ENCODE measurements at places on chromosomes 2 and 18.

- H3K4me1 ChIP-seq, result peaks cover 16% of the 10 kb centered on the region
- H3K36me3 ChIP-seq, result no peaks in the 10 kb centered on the region
- H3K4me3 ChIP-seq, result no peak overlapping the region
- H3K27ac ChIP-seq, result no peak overlapping the region
Measured at GRCh38 chr18:31513189-31513935, 15.4 kb downstream of the DSG2 start.

- no peaks in the 10 kb centered on the region for H3K36me3 ChIP-seq
- no peak overlapping the region for H3K4me3 ChIP-seq
- H3K4me1 ChIP-seq, result peaks cover 10% of the 10 kb centered on the region
Measured at GRCh38 chr2:37679072-37679695, 7.7 kb upstream of the CDC42EP3 start.

DNA sequence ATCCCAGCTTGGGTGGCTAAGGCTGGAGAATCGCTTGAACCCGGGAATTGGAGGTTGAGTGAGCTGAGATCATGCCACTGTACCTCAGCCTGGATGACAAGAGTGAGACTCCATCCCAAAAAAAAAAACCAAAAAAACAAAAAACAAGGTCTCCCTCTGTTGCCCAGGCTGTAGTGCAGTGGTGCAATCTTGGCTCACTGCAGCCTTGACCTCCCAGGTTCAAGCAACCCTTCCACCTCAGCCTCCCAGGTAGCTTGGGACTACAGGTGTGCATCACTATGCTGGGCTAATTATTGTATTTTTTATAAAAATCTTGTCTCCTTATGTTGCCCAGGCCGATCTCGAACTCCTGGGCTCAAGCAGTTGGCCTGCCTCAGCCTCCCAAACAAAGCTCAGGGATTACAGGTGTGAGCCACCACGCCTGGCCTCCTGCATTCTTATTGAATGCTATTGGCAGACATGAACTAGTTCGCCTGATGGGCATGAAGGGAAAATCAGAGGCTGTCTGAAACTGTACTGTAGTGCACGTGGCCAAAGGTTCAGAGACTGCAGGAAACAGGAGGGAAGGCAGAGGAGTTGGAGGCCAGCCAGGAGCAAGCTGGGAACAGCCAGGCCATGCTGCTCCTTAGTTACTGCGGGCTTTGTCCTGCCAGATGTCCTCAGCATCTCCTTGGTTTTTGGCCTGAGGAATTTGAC lies 16.0 kb upstream of the ASXL2 start:
- H3K27me3 ChIP-seq, result no peaks in the 10 kb centered on the region
- DNase-seq, result no peak
- H3K36me3 ChIP-seq, result no peaks in the 10 kb centered on the region
- H3K27ac ChIP-seq, result no peak overlapping the region
- H3K4me1 ChIP-seq, result no peaks in the 10 kb centered on the region
- H3K4me3 ChIP-seq, result no peak overlapping the region

DNA sequence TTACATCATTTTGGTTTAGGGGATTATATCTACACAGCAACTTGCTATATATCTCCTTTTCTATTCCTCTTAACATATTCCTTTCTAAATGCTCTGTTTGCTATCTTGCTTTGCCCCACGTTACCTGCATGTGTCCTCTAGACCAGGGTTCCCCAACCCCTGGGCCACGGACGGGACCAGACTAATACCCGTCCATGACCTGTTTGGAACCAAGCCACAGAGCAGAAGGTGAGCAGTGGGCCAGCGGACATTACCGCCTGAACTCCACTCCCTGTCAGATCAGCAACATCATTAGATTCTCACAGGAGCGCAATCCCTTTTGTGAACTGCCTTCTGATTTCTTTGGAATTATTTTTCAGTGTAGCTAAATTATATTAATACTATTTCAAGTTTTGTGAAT lies 66.7 kb downstream of the KCMF1 start:
- no peak overlapping the region for H3K4me3 ChIP-seq
- no peak for DNase-seq
- H3K36me3 ChIP-seq, result no peaks in the 10 kb centered on the region
- no peak overlapping the region for H3K27ac ChIP-seq
- H3K27me3 ChIP-seq, result no peaks in the 10 kb centered on the region

DNA sequence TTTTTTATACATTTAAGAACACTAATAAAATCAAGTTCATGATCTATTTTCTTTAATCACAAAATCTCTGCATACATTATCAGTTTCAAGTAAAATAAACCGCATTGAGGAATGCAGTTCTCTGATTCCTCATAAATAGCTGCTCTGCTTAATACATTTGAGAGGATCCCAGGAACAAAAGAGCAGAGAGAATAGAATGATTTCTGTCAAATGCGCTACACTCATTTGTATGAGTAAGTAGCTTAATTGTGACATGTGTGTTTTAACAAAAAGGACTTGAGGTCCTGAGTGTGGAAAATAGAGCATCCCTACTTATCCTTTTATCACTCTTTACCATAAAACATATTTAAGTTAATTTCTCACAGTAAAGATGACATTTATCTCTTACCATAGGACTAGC lies 134.0 kb downstream of the PID1 start:
- no peak overlapping the region for H3K4me3 ChIP-seq
- no peak overlapping the region for H3K27ac ChIP-seq

GRCh38 chr2:2812117-2812516 lies 481.0 kb upstream of the MYT1L start:
- no peaks in the 10 kb centered on the region for H3K4me1 ChIP-seq
- no peak overlapping the region for H3K27ac ChIP-seq
- no peak for DNase-seq
- H3K27me3 ChIP-seq, result no peaks in the 10 kb centered on the region
- no peaks in the 10 kb centered on the region for H3K36me3 ChIP-seq

GRCh38 chr2:126307740-126308139 lies 348.2 kb upstream of the GYPC start:
- H3K27me3 ChIP-seq, result no peaks in the 10 kb centered on the region
- no peaks in the 10 kb centered on the region for H3K4me1 ChIP-seq
- DNase-seq, result no peak
- no peak overlapping the region for H3K27ac ChIP-seq
- no peaks in the 10 kb centered on the region for H3K36me3 ChIP-seq
- no peak overlapping the region for H3K4me3 ChIP-seq

DNA sequence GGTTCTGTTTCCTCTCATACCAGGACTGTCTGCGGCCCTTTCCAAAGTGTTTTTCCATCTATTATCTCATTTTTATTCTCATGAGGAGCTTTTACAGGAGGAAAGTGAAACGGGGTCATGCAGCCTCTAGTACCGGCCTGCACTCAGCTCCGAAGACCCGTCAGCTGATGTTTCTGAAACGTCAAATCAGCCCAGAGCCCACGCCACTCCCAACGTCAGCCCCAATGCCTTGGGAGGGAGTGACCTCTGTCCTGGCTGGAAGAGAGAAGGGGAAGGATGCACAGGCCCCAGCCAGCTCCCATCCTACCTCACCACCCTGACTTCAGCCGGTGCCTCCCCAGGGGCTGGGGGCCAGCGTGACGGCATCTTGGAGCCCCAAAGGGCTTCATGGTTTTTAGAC lies 58.5 kb downstream of the ADCY3 start:
- peaks cover 38% of the 10 kb centered on the region for H3K4me1 ChIP-seq
- H3K36me3 ChIP-seq, result no peaks in the 10 kb centered on the region
- DNase-seq, result no peak
- no peaks in the 10 kb centered on the region for H3K27me3 ChIP-seq
- no peak overlapping the region for H3K4me3 ChIP-seq

GRCh38 chr2:72956936-72957335 lies 39.6 kb downstream of the EMX1 start:
- H3K27me3 ChIP-seq, result no peaks in the 10 kb centered on the region
- no peaks in the 10 kb centered on the region for H3K36me3 ChIP-seq
- DNase-seq, result no peak
- no peaks in the 10 kb centered on the region for H3K4me1 ChIP-seq

DNA sequence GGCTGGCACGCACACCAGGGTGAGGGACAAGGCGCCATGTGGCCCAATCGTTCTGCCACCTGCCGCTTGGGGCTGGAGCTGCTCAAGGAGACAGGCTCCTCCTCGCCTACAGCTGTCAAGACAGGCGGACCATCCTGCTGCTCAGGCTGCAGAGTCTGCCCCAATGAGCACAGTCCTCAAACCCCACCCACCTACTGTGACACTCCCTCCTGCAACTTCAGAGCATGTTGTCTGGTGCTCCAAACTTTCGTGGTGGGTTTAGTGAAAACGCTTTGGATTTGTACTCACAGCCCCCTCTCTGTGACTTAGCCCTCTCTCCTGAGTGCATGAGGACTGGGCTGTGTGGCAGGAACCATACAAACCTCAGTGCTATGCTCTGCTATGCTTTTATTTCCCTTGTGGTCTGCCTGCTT lies 23.2 kb upstream of the SLC35F6 start:
- no peak overlapping the region for H3K4me3 ChIP-seq
- DNase-seq, result no peak
- H3K27ac ChIP-seq, result no peak overlapping the region
- peaks cover 4% of the 10 kb centered on the region for H3K4me1 ChIP-seq
- H3K27me3 ChIP-seq, result no peaks in the 10 kb centered on the region

DNA sequence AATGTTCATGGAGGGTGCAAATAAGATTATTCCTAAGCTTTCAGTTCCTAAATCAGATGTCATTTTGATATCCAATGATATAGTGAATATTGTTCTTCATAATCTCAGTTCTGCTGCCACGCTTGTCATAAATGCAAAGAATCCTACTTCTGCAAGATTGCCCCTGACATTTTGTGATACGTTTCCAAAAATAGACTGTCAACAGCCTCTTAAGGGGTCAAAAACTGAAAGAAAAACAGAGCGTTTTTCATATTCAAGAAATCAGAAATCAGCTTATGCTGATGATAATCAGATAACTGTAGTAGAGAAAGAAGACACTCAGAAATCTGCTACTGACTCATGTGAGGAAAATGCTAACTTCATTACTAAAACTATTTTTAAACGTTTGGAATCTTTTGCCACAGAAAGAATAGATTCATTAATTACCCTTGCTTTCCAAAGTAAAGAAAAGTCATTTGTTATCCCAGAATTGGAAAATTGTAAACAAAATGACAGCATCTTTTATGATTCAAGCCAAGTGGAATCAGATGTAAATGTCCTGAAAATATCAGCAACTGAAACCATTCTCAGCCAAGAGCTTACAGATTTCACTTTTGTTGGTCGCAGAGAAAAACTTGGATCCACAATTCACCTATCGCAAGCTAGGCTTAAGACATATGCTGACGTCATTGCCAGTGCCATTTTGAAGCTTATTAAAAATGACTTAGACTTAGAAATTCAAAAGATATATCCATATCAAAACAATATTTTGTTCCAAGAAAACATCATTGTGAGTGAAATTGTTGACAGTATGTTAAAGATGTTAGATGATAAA lies 55.1 kb downstream of the FSIP2 start:
- H3K4me1 ChIP-seq, result no peaks in the 10 kb centered on the region
- H3K4me3 ChIP-seq, result no peak overlapping the region
- no peaks in the 10 kb centered on the region for H3K36me3 ChIP-seq
- H3K27me3 ChIP-seq, result no peaks in the 10 kb centered on the region
- H3K27ac ChIP-seq, result no peak overlapping the region

DNA sequence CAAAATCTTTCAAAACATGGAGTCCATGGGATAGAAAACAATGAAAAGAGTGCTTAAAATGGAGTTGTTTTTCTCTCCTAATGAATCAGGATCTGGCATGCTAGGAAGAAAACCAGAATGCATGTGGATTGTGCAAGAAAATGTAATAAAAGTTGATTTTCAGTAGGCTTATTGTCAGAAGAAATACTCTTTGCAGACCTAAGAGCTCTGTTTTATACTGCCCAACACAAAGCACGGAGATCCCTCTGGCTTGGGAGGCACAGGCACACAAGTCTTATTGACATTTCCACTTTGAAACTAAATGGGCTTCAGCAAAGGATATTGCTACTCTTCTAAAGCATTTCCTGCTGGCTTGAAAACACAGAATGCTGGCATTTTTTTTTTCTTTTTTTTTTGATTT lies 15.5 kb upstream of the DAPL1 start:
- H3K27ac ChIP-seq, result peak overlapping the region; percentile 27
- H3K4me3 ChIP-seq, result no peak overlapping the region
- no peaks in the 10 kb centered on the region for H3K27me3 ChIP-seq
- H3K36me3 ChIP-seq, result no peaks in the 10 kb centered on the region

GRCh38 chr18:76530846-76531245 lies 35.8 kb upstream of the ZNF516 start:
- H3K4me3 ChIP-seq, result no peak overlapping the region
- H3K4me1 ChIP-seq, result peaks cover 20% of the 10 kb centered on the region
- no peaks in the 10 kb centered on the region for H3K36me3 ChIP-seq

DNA sequence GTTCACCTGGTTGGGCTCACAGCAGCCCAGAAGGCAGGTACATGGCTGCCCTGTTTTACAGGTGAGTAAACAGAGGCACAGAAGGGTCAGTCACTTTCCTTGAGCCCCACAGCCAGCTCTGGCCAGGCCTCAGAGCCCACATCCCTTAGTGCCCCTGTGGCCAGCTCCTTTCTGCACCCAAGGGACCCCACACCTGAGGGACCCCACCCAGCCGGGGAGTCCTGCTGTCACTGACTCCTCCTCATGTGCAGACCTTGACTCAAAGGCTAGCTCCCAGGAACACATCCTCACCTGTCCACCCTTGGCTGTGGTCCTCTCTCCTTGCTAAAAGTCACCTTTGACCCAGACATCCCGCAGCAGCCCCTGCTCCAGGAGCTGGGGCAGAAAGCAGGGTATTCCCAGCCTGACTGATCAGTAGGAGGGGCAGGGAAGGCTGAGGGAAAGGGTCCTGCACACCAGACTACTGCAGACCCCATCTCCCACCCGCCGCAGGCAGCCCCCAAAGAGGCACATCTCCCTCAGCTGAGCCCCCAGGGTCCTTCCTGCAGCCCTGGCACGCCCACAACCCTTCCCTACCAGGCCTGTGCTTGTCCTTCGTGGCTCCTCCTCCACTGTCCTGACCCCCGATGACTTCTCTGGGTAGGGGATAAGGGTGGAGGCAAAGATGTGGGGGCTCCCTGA lies 9.8 kb upstream of the ARHGEF4 start:
- H3K27ac ChIP-seq, result no peak overlapping the region
- H3K36me3 ChIP-seq, result no peaks in the 10 kb centered on the region
- H3K27me3 ChIP-seq, result no peaks in the 10 kb centered on the region

- no peak for DNase-seq
- no peak overlapping the region for H3K27ac ChIP-seq
- no peaks in the 10 kb centered on the region for H3K4me1 ChIP-seq
- no peak overlapping the region for H3K4me3 ChIP-seq
- no peaks in the 10 kb centered on the region for H3K27me3 ChIP-seq
Measured at GRCh38 chr2:29743516-29743915, 177.9 kb downstream of the ALK start.

- H3K4me1 ChIP-seq, result no peaks in the 10 kb centered on the region
- no peak overlapping the region for H3K27ac ChIP-seq
- H3K36me3 ChIP-seq, result no peaks in the 10 kb centered on the region
- no peak for DNase-seq
Measured at GRCh38 chr18:70377317-70377799, 88.5 kb downstream of the SOCS6 start.

DNA sequence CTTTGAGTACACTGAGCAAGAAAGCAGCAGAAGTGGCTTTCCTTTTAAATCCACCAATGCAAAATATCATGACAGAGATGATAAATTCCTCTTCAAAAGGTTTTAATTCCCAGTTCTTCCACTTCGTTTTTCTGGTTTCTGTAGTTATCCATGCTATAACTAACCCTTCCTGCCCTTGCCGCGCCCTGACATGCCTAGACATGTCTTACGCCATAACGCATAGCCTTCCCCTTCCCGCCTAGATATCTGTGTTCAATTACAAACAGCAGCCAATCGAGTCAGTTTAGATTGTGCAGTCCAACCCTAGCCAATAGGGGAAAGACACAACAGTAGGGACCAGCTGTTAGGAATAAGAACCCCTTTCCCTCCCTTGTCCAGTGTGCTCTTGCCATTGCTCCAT lies 16.1 kb downstream of the PRPF40A start:
- H3K4me1 ChIP-seq, result peaks cover 4% of the 10 kb centered on the region
- no peak overlapping the region for H3K4me3 ChIP-seq
- no peak overlapping the region for H3K27ac ChIP-seq
- DNase-seq, result no peak
- no peaks in the 10 kb centered on the region for H3K27me3 ChIP-seq
